ENCODE measurements at places on chromosomes 5 and 9.
A peak's percentile ranks its signal among the peaks of the same experiment; 100 is the strongest.

DNA sequence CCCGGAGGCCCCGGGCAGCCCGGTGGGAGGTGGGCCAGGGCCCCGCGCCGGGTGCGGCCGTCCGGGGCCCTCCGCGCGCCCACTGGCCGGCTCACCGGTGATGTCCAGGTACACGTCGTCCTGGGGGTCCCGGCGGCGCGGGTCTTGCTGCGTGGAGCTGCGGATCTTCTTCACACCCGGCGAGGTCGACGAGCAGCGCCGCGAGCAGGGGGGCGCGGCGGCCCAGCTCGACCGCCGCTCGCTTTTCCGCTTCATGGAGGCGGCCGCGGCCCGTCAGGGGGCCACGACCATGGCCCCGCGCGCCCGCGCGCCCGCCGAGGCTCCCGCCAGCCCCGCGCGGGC, 548 bp downstream of the CDC14B start:
- no peaks in the 10 kb centered on the region for H3K36me3 ChIP-seq
- H3K4me3 ChIP-seq, result peak overlapping the region; percentile 11
- no peaks in the 10 kb centered on the region for H3K27me3 ChIP-seq
- H3K27ac ChIP-seq, result peak overlapping the region; percentile 61
- no peaks in the 10 kb centered on the region for H3K4me1 ChIP-seq

GRCh38 chr5:132951897-132952296, 11.5 kb downstream of the AFF4 start:
- no peaks in the 10 kb centered on the region for H3K27me3 ChIP-seq
- H3K4me3 ChIP-seq, result no peak overlapping the region
- no peaks in the 10 kb centered on the region for H3K36me3 ChIP-seq
- no peak overlapping the region for H3K27ac ChIP-seq
- H3K4me1 ChIP-seq, result peaks cover 36% of the 10 kb centered on the region

DNA sequence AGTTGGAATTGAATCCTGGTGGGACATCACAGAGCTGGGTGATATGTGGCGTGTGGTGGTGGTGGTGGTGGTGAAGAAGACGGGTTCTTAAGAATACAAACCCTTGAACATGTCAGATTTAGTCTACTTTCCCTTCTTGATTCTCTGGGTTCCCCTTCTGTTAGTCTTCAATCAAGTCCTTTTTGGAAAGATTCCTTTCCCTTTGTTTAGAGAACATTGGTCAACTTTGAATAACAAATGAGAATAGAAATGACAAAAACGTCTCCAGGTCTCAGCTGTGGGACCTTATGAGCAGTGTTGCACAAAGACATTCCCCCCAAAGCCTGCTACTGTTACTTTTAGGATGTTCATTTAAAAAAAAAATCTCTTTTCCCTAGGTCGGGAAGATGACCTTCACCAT, 46.3 kb downstream of the MAP1B start:
- H3K27me3 ChIP-seq, result no peaks in the 10 kb centered on the region
- DNase-seq, result no peak
- no peaks in the 10 kb centered on the region for H3K4me1 ChIP-seq
- no peaks in the 10 kb centered on the region for H3K36me3 ChIP-seq

GRCh38 chr5:56815658-56816545, 553 bp downstream of the MAP3K1 start:
- H3K27ac ChIP-seq, result peak overlapping the region; percentile 99
- H3K4me3 ChIP-seq, result peak overlapping the region; percentile 91
- H3K27me3 ChIP-seq, result no peaks in the 10 kb centered on the region
- peaks cover 10% of the 10 kb centered on the region for H3K4me1 ChIP-seq

DNA sequence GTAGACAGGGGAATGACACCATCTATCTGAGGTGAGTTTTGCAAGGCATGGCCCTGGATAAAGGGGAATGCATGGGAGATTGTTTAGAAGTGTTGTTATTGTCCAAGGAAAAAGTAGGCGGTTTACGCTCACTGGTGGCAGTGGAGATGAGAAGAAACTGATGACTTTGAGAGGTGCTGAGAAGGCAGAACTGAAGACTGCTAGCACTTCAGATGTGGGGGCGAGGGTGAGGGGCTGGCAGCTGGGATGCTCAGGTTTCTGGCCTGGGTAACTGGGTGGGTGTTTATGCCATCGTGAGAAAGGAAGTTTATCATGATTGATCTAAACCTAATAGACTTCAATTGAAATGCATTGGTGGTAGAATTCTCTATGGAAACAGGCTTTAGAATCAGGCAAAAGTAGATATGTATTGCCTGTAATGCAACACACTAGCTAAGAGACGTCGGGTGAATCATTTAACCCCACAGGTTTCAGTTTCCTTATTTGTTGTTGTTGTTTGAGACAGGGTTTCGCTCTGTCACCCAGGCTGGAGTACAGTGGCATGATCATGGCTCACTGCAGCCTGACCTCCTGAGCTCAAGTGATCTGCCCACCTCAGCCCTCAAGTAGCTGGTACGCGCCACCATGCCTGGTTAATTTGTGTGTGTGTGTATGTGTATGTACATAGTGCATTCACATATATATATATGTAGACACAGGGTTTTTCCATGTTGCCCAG, 123.5 kb downstream of the SLC24A2 start:
- no peak overlapping the region for H3K4me3 ChIP-seq
- DNase-seq, result no peak
- H3K27me3 ChIP-seq, result no peaks in the 10 kb centered on the region
- H3K27ac ChIP-seq, result no peak overlapping the region
- H3K36me3 ChIP-seq, result no peaks in the 10 kb centered on the region
- H3K4me1 ChIP-seq, result no peaks in the 10 kb centered on the region
